AG20443 (cell line): ENCODE measurements at places on chromosomes 16 and 17.

GRCh38 chr17:19915245-19915978 is 47.7 kb upstream of the ULK2 start:
- no peak for DNase-seq

DNA sequence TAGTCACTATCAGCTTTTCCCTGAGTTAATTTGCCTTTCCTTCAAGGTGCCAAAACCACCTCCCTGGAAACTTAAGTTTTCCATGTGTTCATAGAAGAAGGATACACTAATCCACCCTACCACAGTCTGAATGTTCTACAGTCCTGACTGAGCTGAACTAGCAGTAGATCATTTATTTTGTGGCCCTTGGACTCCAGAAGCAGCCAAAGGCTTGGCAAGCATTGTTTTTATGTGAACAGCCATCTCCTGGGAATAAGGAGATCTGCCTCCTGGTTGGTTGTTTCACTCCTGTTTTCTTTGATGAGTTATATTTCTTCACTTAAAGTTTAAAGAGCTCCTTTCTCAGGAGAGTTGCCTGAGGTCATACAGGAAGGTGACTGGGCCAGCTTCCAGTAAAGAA is 634.6 kb upstream of the SOX9 start:
- DNase-seq, result no peak

DNA sequence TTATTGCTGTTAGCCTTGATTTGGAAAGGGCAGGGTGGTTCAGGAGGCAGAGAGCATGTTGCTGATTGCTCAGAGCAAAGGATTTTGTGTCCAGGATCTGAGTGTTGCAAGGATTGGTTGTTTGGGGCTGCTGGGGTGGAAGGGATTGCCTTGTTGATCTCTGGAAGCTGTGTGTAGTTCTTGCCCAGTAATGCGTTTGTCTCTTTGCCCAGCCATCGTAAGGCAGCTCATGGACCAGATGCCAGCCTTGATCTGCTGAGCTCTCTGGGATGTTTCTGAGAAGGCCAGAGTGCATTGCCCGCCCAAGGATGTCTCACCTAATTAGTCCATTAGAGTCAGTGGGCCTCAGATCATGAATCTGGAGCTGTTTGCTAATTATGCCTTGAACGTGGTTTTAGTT is 33.6 kb downstream of the NKD1 start:
- DNase-seq, result peak; percentile 38

DNA sequence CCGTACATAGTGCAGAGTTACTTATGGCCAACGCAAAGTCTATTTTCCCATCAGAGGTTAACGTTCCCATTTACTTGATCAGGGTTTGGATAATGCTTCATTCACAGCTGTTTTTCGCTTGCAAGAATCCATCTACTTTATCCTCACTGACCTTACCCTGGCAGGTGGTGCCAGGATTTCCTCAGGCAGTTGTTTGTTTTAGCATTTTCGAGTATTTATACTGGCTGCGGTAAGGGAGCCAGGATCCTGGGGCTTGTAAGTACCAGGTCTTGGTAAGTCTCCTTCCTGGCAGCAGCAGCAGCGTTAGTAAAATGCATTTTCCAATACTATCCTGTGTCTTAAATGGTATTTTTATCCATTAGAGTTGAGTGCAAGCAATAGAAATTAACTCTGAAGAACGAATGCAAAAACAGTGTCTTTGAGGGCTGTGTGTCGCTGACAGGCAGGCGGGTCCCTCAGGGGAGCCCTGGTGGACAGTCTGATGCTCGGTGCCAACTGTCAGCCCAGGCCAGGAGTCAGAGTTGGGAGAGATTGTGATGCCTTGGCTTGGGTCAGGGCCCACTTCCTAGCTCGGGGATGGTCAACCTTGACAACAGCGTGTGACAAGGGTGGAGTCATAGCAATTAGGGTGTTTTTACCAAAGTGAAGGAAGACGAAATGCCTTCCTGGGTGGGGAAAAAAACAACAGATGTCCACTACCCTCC is 92.4 kb upstream of the HSBP1 start:
- DNase-seq, result no peak
